ENCODE measurements at places on chromosomes 7 and 10.

DNA sequence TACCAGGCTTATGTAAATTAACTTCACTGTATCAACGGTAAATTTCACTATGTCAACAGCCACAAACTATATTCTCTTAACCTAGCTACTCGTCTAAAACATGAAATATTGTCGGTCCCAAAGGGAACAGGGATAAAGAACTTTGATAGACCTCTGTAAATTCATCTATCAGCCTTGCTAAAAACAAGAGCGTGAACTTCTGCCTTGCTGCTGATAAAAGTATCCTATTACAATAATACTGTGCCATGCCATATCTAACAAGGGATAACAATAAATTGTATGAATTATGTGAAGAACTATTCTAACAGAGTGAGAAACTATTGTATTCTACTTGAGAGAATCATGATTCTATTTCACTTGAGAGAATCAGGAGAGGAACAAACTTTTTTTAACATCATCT lies 117.2 kb downstream of the CNOT4 start:
- no peak for DNase-seq

DNA sequence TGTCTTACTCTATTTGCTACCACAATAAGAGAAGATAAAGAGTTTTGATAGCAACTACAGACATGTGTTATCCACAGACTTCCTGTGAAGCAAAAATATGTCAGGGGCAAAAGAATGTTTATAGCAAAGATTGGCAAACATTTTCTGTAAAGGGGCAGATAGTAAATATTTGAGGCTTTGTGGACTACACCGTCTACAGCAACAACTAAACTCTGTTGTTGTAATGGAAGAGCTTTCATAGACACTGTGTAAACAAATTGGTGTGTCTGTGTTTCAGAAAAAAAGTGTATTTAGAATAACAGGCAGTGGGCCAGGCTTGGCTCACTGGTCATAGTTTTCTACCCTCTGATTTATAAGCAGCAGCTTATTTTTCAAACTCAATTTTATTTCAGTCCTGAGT lies 521.4 kb downstream of the ANKRD7 start:
- DNase-seq: no peak

DNA sequence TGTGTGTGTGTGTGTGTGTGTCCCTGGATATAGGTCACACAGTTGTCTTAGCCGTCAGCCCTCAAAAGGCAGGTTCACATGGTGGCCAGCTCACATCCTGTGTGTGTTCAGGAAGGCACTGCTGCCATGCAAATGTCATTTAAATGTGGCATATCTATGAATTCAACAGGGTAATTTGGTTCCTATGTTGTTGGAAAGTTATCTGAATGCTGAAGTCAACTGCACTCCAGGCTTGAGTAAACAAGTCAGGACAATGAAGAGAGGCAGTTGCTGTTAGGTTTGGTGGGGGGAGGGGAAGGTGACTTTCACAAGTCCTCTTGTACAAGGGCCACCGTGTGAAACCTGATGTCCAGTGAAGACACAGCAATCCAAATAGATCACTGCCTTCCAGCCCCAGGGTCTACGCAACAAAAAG lies 61.1 kb downstream of the PTPRE start:
- DNase-seq: no peak

GRCh38 chr7:50838675-50839377 lies 56.1 kb upstream of the GRB10 start:
- DNase-seq: no peak

DNA sequence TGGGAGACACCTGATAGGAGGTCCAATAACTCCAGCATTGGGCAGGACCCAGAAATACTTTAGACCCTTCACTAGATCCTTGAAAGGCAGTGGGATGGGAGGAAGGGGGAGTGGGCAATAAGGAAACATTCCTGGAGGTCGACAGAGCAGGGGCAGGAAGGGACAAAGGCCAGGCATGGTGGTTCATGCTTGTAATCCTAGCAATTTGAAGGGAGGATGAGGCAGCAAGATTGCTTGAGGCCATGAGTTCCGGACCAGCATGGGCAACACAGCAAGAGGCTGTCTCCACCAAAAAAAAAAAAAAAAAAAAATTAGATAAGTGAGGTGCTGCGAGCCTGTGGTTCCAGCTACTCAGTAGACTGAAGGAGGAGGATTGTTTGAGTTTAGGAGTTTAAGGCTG lies 134.9 kb downstream of the JCAD start:
- no peak for DNase-seq

DNA sequence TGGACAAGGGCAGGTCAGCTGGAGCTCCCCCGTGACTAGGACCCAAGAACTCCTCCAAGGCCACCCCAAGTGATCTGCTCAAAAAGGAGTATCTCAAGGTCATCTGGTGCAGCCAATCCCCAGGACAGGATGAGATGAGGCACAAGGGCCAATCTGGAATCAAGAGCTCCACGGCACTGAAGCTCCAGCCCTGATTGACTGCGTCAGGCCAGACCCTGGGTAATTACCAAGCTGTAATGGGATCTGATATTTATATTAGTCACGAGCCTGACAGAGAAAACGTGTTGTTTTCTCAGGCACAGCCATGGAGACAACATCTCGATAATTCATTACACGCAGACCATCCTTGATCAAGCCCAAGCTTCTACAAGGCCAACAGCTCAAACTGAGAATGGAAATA lies 4.2 kb downstream of the KCNMA1 start:
- DNase-seq: no peak

DNA sequence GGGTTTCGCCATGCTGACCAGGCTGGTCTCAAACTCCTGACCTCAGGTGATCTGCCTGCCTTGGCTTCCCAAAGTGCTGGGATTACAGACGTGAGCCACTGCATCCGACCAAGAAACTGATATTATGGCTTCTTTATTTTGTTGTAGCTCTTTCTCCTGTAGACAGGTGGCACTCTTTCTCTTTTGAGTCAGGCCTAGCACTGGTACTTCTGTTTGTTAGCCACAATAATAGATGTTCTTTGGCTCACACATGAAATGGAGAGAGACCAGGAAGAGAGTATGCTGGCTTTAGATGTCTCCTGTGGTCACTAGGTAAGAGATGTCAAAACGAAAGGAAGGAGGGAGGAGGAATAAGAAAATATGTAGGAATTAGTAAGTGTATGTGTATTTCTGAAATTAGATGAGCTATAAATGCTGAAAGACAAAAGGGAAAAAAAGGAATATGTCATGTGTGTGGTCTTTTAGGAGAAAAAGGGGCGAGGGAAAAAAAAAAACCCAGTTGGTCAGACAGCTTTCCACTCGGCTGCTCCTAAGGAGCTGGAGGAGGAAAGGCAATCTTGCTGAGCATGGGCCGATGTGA lies 78.7 kb downstream of the CLEC2L start:
- DNase-seq: peak; percentile 46

DNA sequence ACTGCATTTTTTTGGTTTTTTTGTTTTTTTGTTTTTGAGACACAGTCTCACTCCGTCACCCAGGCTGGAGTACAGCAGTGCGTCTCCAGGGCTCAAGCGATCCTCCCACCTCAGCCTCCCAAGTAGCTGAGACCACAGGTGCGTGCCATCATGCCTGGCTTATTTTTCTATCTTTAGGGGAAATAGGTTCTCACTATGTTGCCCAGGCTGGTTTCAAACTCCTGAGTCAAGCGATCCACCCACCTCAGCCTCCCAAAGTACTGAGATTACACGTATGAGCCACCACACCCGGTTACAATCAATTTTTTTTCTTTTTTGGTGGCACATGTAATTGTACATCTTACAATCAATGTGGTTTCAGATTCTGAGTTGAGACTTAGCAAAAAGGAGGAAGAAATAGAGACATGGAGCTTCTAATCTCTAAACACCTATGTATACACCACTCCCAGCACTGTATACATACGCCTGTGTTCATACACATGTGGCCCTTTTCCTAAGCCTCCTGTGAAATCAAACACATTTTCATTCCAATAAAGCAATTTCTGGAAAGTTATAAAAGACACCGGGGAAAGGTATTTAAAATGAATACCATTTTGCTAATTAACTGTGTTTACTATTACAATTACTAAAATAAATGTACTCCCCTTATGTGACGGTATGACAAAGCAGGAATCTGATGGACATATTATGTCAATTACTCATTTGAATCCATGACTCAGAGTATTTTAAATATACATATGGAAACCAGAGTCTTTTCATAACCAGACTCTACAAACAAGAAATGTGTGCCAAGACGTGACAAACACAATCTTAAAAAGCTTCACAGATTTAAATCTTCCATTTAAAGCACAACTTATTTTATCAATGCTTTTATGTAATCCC lies 40.9 kb downstream of the SMURF1 start:
- DNase-seq: peak; percentile 85

- DNase-seq: no peak
These were observed 61.6 kb downstream of the ZNF277 start for GRCh38 chr7:112267944-112268691.

DNA sequence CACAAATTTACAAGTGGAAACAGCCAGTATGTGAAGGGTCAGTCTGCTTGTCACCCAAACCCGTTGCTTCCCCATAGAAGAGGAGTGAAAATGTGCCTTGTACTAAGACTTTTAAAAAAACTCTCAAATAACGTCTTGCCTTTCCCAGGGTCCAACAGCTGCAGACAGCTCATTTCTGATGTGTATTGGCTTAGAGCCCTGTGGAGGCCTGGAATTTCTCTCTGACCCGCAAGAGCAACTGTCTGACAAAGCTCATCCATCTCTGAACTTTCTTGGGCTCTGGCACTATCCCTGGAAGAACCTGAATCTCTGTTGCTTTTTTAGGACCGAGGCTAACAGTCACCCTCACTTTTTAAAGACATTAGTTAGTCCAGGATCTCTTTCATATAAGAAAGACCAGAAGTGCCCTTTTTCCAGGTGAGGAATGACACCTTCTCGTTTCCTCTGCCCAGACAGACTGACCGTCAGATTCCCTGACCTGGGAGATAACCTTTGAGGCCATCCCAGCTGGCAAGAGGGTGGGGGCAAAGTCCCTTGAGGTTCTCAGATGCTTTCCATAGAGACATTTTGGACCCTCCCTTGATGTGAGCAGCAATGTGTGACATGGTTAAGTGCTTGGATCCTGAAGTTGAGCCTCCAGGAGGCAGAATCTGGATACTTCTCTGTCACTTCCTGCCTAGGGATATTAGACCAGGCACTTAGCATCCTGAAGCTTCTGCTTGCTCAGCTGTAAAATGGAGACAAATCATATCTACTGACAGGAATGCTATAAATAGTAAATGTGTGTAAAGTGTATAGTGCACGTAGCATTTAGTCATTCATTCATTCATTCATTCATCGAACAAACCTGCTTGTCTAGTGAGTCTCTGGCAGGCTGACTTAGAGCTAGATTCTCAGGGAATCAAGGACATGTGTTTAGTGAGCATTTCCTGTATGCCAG lies 4.5 kb upstream of the NODAL start:
- DNase-seq: peak; percentile 65

GRCh38 chr10:33982995-33983394 lies 648.5 kb upstream of the NRP1 start:
- peak; percentile 50 for DNase-seq

DNA sequence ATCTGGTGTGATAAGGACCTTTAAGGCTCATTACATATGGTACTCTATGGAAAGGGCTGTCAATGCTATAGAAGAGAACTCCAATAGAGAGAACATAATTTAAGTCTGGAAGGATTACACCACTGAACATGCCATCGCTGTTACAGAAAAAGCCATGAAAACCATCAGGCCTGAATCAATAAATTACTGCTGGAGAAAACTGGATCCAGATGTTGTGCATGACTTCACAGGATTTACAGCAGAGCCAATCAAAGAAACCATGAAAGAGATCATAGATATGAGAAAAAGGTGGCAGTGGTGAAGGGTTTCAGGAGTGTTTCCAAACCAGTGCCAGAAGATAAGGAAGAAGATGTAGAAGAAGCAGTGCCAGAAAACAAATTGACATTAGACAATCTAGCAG lies 18.9 kb upstream of the GPR22 start:
- no peak for DNase-seq

GRCh38 chr7:29854257-29854938 lies 48.1 kb downstream of the WIPF3 start:
- DNase-seq: peak; percentile 20

GRCh38 chr10:12509016-12509793 lies 159.9 kb downstream of the CAMK1D start:
- DNase-seq: no peak

- DNase-seq: no peak
These were observed 111.3 kb upstream of the FOXP2 start for GRCh38 chr7:114303301-114303700.

DNA sequence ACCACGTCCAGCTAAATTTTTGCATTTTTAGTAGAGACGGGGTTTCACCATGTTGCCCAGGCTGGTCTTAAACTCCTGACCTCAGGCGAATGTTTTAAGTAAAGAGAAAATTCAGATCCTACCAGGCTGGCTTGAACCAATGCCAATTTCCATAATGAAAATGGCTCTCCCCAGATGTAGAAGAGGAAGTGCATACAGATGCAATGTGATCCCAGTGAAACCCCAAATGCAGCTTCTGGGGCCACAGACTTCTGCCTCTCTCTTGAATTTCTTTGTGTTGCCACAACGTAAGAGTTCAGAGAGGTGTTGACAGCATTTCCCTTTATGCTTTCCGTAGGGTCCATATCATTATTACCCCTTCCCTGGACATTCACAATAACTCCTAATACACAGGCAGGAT lies 29.6 kb upstream of the GOT1 start:
- no peak for DNase-seq

DNA sequence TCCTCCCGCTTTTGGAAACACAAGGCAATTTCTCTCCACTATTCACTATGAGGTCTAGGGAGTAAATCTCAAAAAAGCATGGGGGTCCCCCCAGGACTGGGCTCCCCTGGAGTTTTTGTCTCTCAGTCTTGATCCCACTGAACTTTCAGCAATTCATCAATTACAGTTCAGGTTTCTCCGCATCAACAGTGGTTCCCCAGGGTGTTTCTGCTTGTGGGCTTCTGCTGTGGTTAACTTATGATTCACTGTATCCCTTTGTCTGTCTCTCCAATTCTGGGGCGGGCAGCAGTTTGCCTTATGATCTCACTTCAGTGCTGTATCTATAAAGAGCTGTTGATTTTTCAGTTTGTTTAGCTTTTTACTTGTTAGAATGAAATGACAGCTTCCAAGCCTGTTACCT lies 142.6 kb upstream of the CDC14C start:
- DNase-seq: no peak

DNA sequence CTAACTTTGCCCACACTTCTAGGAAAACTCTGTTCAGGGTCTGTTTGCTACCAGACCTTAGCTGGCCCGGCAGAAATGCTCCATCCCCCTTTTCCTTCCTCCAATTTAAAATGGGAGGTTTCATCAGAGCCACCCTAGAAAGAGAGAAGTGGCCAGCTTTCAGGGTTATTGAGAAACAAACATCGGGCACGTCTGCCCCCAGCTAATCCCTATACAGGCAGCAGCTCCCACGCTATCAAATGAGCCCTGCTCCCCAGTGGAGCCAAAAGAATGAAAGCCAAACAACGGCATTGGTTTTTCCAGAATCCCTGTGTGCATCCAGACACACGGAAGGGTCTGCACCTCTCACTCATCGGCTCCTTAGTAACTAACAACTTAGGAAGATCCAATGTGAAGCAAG lies 132.5 kb downstream of the GRID1 start:
- DNase-seq: no peak

DNA sequence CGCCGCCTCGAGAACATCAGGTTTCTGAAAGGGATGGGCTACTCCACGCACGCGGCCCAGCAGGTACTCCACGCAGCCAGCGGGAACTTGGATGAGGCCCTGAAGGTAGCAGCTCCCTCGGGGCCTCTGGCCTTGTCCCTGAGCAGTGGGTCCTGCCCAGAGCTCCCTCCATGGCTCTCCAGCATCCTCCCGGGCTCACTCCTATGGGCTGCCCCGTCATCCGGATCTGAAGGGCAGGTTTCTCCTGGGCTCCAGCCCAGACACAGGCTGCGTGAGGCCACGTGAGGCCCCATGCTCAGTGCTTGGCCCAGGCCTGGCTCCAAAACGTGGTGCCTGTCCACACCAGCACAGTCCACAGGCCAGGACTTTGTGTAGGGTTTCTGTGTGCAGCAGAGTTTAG lies 32.5 kb downstream of the NUB1 start:
- no peak for DNase-seq

Data from HCEC 1CT (cell line).